ENCODE measurements at places on chromosomes 12 and 14.

GRCh38 chr12:98399532-98399931 lies 115.9 kb upstream of the TMPO start:
- DNase-seq = peak; percentile 23

DNA sequence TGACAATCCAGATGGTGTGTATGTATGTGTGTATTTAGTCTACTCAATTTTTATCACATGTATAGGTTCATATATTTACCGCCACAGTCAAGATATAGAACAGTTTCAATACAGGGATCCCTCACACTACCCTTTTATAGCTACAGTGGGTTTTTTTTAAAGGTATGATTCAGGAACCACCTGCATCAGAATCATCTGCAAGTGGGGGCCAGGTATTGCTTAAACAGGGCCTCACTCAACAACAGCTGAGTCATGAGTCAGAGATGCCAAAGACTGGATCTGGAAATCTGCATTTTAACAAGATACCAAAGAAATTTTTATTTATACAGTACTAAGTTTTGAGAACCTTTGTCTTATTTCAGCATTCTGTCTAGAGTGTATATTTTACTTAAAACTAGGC lies 117.6 kb downstream of the SLC35F4 start:
- DNase-seq = no peak

- no peak for DNase-seq
These were observed 36.6 kb downstream of the TC2N start for GRCh38 chr14:91830777-91831176.

DNA sequence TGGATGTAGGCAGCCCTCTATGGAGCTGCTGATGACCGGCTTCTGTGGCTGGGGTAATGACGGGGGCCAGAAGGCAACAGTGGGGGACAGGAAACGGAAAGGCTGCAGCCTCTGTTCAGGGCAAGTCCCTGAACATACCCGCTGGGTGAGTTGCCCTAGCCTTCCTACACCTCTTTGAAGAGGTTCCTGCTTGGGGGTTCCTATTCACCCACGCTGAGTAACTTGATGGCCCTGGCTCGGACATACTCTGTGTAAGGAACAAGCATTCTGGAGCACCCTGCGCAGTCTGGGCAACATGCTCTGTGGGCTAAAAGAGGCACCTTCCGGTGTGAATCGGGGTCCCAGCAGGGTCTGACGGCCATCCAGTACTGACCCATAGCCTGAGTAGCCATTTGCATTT lies 17.7 kb upstream of the GSC start:
- DNase-seq = no peak

DNA sequence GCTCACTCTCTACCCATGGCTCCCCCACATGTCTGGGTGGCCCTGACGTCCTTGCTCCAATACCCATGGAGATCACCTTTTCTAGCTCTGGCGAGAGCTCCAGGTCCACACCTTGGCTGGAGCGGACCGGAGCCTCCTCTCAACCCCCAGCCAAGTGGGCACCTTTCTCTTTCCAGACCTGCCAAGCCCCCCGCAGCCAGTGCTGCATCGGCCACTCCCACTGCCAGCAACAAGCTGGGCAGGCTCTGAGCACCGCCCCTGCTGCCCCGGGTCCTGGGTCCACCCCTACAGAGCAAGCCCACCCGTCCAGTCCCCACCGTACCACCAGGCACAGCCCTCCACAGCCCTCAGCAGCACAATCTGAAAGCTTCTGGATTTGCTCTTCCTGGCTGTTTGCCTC lies 98.2 kb upstream of the C14orf180 start:
- no peak for DNase-seq

DNA sequence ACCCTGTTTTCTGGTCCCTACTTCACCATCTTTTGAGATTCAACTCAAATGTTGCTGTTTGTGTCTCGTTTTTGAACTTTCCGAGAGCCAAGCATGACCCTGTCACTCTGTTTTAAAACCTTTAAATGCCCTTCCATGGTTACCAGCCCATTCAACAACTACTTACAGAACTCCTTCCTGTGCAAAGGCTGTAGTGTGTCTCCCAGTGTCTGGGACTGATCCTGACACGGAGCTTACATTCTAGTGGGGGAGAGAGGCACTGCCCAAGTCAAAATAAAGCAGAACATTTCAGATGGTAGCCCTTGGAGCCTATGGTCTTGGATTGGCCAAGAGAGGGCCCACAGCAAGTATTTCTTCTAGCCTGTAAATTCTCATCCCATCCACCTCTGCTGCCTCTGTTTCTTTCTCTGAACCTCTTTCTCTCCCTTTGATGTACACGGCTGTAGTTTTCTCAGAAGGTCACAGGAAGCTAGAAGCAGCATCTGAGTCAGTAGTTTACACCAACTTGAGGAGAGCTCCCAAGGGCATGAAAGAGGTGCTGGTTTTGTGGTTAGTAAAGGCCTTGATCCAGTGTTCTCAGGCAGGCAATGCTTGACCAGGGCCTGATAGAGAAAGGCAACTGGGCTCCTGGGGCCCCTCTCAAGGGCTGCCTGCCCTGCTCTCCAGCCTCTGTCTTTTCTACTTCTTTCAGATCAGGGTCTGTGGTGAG lies 42.3 kb upstream of the SLC24A4 start:
- no peak for DNase-seq

GRCh38 chr14:99192028-99192621 lies 79.9 kb downstream of the BCL11B start:
- no peak for DNase-seq

DNA sequence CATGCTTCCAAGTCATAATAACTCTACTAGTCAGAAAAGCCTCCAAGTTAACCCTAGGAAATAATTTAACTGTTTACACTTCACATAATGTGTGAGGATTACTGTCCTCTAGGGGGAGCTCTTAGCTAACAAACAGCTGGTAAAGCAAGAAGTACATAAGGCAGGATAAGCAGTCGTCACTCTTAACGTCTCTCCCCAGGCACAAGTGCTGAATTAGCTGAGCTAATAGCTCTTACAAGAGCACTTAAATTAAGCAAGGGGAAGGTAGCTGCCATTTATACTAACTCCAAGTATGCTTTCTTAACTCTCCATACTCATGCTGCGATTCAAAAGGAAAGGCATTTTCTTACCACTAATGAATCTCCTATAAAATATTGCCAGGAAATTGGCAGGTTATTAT lies 79.3 kb upstream of the TSPAN11 start:
- DNase-seq = no peak

GRCh38 chr14:26905229-26905628 lies 307.4 kb upstream of the NOVA1 start:
- DNase-seq = no peak

- no peak for DNase-seq
These were observed 44.5 kb downstream of the SLC38A6 start for GRCh38 chr14:61025251-61026223.

All from stimulated activated CD4-positive, alpha-beta T cell treated with anti-CD3 and anti-CD28 coated beads, Interleukin-1b, Interleukin-23, amount 100 ng/mL, for 1 hour (primary cell).